ENCODE measurements at places on chromosomes 13 and 19.

- DNase-seq = no peak
Observed at GRCh38 chr19:23817519-23817918, 58.8 kb upstream of the ZNF681 start.

DNA sequence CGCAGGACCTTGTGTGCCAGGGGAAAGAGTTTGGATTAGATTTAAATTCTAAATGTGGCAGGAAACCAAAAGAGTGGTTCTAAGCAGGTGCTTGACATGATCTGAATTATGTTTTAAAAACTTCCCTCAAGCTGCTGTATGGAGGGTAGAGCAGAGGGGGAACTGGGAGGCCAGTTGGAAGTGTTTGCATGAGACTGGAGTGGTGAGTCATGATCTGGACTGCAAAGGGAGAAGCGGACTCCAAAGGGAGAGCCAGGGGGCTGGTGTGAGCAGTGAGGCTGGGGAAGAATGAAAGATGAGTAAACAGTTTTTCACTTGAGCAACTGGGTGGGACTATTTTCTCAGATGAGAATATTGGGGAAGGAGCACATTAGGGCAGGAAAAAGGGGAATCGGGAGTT is 206.1 kb downstream of the DNAJC15 start:
- no peak for DNase-seq

DNA sequence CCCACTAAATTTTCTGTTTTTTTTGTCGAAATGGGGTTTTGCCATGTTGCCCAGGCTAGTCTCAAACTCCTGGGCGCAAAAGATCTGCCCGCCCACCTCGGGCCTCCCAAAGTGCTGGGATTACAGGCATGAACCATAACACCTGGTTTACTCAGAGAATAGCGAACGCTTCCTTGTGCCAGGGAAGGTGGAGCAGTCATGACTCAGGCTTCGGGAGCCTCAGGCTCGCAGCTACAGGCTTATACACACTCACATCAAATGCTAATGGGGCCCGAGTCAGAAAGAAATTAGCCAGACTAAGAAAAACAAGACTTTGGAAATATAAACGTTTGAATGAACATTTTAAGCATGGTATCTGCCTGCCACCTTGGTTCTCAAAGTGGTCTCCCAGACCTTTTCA is 11.0 kb upstream of the TPT1 start:
- no peak for DNase-seq

GRCh38 chr13:113176280-113176679 is 17.8 kb downstream of the PROZ start:
- no peak for DNase-seq

GRCh38 chr19:29668746-29669609 is 3.7 kb downstream of the PLEKHF1 start:
- DNase-seq = no peak

- no peak for DNase-seq
Observed at GRCh38 chr13:59771272-59771671, 392.5 kb downstream of the DIAPH3 start.

- no peak for DNase-seq
Observed at GRCh38 chr19:50829801-50830200, 3.6 kb downstream of the KLK15 start.

- DNase-seq = peak; percentile 91
Observed at GRCh38 chr19:11293433-11294389, 2.2 kb upstream of the TSPAN16 start.

- DNase-seq = peak; percentile 9
Observed at GRCh38 chr13:40495621-40496001, 170.8 kb downstream of the FOXO1 start.

GRCh38 chr19:33252971-33253370 is 27.3 kb upstream of the SLC7A10 start:
- no peak for DNase-seq

DNA sequence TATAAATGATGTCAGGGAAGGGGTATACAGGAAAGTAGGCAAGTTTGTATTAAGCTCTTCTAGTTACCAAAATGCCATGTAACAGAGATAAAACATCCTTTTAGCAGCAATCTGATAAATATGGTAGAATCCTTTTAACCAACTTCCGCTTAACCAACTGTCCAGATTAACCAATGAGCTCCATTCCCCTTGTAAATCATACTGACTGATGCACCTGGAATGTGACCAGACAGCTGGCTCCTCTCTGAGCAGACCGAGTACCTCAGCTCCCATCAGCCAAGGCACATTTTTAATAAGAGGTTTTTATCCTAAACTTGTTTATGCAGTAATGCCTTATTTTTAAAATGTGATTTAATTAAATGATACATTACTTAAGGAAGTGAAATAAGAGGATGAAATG is 66.4 kb downstream of the KLF12 start:
- DNase-seq = no peak

DNA sequence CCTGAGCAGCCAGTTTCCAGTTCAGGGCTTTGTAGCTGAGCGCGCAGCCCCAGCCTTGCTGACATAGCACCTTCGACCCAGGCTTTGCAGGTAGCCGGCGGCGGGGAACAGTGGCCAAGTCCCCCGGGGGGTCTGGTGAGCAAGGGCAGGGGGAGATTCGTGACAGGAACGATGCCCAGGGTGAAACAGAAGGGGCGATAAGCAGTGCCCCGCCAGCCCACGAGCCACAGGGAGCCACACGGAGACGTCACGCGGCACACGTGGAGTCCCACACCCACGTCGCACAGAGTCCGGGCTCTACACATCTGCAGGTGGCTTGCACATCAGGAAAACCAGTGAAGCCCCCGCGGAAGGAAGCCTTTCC is 127.2 kb downstream of the SOX1 start:
- DNase-seq = no peak

GRCh38 chr19:12996406-12997094 is 1.3 kb downstream of the NFIX start:
- no peak for DNase-seq

GRCh38 chr19:40411958-40412499 is 1.1 kb downstream of the PRX start:
- DNase-seq = no peak

DNA sequence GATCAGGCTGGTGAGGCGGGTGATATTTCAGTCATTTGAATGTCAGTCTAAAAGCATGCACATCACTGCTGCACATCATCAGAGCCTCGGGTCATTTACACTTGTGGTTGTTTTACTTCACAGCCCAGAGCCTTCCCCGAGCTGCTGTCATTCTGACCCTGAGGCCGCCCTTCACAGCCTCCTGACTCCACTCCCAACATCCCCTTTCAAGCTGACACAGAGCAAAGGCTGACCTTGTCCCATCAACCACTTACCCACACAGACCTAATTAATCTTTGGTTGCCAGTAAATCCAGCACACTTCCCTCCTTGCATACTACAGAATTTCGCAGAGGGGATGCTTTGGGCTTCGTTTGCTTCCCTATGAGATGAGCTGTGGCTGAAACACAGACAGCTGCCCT is 528.1 kb downstream of the DIAPH3 start:
- no peak for DNase-seq

GRCh38 chr19:7691497-7691896 is 10.4 kb downstream of the FCER2 start:
- no peak for DNase-seq

DNA sequence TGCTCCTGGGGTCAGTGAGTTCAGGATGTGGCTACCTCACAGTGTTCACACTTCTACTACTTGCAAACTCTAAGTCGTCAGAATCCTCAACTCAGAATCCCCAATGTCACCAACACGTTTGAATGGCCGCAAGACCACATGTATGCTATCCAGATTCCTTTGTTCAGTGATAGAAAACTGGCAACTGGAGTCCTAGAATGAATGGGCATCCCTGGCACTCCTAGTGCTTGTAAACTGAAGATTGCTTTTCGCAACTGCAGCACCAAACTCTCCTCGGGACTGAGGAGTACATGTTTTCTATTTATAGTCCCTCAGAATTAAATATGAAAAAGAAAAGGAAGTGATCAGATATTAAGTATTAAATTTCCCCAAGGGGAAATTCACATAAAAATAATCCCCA is 4.9 kb downstream of the SMAD9 start:
- DNase-seq = no peak

DNA sequence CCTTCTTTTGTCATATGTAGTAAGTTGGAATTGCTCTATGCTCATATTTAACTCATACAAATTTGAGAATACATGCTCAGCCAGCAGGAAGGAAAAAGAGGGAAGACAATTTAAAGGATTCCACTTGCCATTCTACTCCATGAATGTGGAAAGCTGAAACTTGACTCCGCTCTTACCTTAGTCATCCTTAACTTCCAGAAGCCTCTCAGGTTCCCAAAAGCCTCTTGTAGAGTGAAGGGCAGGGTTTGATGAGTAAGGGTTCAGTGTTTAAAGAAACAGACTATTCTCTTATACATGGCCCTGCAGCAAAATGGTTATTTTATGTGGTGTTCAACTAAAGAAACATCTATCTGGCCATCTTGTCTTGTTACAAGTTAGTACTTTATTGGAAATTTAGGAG is 27.1 kb downstream of the FAM124A start:
- DNase-seq = no peak

DNA sequence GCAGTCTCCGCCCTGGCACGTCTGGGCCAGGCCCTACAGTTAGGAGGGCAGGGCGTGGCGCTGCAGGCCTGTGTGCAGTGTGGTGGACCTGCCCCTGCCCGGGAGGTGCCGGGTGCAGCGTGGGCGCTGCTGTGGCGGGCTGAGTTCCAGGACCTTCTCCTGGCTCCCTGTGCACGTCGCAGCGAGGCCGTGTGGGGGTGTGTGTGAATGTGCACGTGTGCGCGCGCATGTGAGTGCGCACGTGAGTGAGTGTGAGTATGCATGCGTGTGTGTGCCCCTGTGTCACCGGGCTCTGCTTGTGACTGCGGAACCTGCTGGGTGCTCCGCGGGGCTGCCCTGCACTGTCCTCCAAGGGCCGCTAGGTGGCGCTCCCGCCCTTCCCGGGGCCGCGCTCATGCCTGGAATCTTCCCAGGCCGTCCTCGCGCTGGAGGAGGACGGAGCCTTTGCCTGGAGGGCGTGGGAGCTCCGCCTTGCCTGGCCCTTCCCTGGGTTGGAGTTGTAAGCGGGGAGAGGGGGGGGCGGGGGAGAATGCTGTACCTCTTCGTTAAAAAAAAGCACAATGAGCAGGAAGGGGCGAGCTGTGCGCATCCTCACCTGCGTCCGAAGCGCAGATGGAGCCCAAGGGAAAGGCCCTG is 79.3 kb downstream of the KDM4B start:
- peak; percentile 58 for DNase-seq

DNA sequence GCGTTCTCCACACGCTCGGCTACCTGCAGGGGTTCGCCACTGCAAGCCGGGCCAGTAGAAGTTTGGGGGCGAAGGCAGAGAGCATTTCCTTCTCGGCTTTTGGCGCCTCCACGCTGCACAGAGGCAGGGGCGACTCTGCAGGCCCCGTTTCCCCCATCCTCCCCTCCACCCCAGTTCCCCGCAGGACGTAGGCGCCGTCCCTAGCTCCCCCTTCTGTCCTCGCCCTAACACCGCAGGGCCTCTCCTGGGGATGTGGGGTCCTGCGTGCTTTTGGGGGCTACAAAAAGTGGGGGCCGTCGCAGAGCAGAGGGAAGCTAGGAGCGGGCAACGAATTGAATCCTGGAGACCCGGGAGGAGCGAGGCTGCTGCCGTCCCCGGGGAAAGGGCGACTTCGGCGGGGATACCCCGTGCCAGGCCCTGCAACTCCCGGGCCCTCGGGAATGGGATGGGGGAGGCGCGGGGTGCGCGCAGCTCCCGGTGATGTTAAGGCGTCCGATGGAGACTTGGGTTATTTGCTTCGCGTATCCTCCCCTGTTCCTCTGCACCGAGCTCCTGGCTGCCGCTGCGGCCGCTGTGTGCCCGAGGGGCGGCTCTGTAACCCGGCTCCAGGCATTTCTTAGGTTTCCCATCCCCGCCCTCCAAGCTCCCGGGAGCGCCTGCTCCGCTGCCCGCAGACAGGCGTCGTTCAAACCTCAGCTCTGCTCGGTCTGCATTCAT is 255.9 kb upstream of the SOX21 start:
- DNase-seq = no peak

DNA sequence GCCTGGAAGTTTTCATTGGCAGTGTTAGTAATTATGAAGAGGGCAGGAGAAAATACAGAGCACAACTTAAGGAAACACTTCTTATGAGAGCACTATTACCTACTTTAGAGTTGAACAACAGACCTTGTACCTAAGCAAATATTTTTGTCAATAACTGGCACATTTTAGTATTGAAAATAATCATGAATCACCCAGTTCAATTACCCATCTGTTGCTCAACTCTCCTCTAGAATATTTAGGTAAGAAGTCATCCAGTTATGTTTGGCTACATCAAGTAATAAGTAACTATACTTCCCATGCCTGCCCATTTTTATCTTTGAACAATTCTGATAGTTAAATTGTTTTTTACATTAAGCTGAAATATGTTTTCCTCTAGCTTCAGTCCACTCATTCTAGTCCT is 893.4 kb downstream of the DIAPH3 start:
- DNase-seq = no peak

DNA sequence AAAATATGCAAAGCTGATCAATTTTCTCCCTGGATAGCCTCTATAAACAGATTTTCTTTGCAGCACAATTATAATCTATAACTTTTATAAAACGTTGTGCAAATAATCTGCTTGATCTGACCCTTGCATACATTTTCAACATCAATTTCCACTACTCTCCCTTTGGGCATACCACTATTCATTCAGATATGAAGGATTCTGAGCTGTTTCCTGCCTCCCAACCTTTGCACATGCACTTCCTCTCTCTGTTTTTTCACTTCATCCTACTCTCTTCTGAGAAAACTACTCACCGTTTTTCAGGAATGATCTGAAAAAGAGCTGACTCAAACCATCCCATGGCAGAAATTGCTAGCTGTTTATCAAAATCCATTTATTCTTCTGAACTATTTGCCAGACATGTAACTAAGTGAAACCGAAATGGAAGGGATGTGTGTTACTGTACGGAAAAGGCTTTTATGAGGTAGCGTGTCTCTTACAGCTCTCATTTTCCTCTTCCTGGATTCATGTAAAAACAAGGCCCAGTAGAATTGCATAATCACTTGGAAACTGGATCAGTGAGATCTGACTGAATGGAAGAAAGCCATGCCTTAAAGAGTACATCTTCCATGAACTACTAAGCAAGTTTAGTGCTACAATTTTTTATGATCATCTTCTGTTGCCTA is 1447.3 kb upstream of the MIR17HG start:
- DNase-seq = no peak

DNA sequence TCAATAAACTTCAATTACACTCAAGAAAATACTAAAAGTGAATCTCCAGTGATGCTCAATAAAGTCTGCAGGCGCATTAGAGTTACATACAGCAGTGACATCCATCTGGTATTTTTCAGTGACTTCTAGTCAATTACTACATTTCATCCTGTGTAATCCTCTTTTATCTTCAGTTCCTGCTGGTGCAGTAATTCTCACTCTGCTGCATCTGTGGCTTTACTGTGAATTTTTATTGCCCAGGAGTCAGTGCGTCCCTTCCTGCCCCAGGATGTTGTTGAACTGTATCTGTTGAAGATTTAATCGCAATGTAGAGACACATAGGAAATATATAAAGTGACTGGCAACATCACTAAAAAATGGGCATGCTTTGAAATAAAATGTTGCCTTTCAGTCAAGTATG is 196.3 kb upstream of the TMTC4 start:
- no peak for DNase-seq

- DNase-seq = no peak
Observed at GRCh38 chr19:47541518-47541917, 26.7 kb upstream of the NAPA start.
